Activated CD8-positive, alpha-beta memory T cell treated with anti-CD3 and anti-CD28 coated beads for 24 hours (primary cell): ENCODE measurements at places on chromosomes 7 and 10.

GRCh38 chr10:102935505-102935904 is 17.4 kb downstream of the CNNM2 start:
- no peak for DNase-seq

DNA sequence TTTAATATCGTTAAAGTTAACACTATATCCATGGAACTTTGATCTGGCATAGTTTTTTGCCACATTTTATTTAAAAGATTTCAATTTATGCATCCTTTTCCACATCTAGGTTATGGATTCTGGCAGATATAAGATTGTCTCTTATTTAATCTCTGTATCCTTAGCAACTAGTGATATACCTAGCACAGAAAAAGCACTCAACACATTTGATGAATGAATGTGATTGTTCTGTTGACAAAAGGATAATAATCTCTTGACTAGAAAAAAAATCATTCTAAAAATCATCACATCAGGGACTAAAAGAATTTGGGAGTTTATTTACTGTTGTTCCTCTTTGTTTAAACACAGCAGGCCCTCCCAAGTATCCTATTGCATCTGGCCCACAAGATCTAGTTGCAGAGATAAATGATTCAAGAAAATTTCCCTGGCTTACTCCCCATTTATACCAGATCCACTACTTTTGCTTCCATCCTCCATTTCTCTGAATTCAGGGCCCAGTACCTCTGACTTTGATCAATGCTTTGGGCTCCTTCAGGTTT is 84.0 kb upstream of the C1GALT1 start:
- no peak for DNase-seq

- DNase-seq = no peak
These were observed 3.5 kb downstream of the STK31 start for GRCh38 chr7:23713285-23714149.

- no peak for DNase-seq
These were observed 35.3 kb downstream of the HTR7 start for GRCh38 chr10:90822508-90822907.

DNA sequence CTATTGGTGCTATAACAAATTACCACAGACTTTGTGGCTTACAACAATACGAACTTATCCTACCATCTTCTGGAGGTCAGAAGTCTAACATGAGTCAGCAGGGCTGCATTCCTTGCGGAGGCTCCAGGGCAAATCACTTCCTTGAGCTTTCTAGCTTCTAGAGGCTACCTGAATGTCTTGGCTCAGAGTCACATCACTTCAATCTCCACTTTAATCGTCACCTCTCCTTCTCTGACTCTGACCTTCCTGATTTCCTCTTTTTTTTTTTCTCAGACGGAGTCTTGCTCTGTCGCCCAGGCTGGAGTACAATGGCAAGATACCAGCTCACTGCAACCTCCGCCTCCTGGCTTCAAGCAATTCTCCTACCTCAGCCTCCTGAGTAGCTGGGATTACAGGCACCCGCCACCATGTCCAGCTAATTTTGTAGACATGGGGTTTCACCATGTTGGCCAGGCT is 44.6 kb upstream of the ANAPC16 start:
- DNase-seq = no peak

DNA sequence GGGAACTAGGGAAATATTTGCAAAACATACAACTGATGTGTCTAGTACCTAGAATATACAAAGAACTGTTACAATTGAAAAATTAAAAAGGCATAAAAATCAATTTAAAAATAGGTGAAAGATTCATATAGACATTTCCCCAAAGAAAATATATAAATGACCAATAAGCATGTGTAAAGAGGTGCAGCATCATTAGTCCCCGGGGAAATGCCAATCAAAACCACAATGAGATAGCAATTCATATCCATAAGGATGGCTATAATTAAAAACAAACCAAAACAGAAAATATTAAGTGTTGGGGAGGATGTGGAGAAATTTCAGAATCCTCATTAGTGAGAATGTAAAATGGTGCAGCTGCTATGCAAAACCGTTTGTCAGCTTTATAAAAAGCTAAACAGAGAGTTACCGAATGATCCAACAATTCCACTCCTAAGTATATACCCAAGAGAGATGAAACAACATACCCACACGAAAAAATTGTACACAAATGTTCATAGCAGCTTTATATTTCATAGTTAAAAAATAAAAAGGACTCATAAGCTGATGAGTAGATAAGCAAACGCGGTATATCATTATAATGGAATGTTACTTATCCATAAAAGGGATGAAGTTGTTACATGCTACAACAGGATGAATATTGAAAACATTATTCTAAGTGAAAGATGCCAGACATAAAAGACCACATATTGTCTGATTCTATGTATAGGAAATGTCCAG is 210.1 kb upstream of the INHBA start:
- DNase-seq = no peak

DNA sequence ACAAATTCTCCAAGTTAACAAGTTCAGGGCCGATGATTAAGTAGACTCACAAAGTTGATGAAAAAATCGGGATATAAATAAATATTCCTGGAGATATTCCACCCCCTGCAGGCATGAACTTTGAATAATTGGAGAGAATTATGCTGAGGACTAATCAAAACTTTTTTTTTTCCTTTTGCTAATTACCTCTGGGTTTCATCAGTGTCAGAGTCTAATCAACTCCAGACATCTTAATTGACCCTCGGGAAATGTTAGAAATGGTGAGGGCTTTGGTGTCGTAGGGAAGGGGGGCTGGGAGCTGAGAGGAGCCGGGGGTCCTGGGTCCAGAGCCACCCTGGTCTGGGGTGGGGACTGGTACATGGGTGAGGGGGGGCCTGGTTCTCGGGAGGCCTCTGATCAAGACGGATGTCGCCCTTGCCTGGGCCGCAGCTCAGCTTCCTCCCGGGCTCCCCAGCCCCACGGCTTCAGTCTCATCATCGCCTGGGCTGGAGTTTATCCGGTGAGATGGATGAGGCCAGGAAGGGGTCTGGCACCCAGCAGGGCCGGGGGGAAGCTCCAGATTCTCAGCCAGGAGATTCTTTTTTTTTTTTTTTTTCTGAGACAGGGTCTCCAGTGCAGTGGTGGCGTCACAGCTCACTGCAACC is 30.4 kb upstream of the ELFN1 start:
- DNase-seq = no peak

DNA sequence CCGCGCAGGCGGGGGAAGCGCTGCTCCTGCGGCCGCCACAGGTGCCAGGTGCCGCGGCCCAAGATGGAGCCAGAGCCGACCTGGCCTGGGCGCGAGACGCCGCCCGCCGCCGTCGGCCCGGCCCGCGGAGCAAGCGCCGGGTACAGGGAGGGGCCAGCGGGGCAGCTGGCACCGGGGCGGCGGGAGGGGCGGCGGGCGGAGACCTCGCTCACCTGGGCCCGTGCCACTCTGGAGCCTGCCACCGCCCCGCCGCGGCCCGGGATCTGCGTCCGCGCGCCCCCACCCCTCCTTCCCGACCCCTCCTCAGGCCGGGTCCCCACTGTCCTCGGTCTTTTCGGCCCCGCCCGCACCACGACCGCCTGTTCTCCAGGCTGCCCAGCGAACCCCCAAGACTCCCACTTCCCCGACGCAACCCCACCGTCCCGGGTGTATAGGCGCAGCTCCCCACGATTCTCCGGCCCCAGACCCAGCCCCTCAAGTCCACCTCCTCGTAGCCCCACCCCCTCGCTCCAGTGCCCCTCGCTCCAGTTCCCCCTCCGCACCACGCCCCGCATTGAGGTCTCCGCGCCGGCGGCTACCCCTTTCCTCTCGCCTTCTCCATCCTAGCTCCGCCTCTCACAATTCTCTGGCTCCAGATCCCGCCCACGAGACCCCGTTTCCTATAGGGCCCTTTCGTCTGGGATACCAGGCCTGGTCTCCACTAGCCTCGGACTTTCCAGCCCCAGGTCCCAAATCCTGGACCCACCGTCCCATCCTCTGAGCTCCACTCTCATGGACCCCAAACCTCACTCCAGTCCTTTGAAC is at the start of gene GPRIN2:
Gene GPRIN2, minus strand, starts transcription at position 144 of the 804 bp plus-strand sequence. CDS start 5,922 bp downstream, outside the sequence.
- DNase-seq = no peak

DNA sequence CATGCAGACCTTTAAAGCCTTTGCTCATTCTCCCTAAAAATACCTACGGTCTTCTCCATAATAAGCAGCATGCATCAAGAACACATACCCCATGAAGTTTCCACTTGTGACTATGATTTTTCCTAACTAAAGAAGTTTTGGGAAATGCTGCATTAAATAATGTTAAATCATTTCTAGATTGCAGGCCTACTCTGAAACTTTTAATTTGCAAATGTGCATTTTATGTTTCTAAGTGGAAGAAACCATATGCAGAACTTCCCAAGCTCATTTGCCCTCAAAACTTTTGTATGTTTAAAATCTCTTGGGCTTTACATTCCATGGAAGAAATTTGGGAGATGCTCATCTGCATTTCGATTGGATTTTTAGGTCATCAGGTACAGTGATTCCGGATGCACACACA is 63.6 kb downstream of the ITGB8 start:
- DNase-seq = no peak

DNA sequence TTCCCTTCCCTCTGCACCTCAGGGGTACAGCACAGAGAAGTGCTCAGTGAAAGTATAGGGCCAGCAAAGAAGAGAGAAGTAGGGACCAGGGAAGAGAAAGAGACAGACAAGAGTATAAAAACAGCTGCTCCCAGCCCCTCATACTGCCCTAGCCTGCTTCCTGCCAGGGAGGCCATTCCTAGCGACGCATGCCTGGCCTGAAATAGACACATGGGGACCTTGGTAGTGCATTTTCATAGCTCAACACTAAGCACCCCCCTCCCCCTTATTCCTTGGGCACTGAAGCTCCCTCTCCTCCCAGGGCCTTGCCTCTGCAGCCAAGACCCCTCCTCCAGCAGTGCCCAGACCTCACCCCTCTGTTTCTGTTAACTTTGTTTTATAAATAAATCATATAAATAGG is 64.7 kb downstream of the ZMIZ1 start:
- DNase-seq = no peak

DNA sequence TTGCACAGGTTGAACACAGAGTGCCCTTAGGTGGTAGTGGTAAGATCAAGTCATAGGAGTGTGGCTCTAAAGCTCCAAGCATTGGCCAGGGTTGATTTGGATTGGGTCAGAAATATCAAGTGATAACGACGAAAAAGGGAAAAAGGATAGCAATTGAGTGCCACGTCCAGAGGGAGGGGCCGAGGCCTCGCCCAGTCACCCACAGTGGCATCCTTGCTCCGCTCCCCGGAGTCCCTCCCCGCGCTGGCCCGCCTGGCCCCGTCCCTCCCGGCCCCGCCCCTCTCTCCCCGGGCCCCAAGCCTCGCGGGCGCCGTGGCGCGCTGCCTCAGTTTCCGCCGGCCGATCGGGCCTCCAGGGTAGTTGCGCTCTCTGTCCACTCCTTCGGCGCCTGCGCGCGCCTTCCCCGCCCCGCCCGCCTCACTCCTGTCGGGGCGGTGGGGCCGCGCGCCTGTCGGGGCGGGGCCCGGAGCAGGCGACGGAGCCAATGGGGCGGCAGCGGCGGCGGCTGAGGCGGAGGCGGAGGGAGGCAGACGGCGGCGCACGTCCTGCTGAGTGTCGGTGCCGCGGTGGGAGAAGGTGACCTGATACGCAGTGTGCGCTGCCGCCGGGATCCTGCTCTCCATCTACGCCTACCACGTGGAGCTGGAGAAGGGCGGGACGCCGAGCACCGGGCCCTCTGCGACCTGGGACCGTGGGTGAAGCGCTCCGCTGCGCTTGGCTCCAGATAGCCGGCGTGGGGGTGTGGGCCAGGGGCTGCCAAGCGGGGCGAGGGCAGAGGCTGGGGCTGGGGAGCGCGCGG is 209.1 kb upstream of the ZNF722 start:
- no peak for DNase-seq

- DNase-seq = no peak
These were observed 544.4 kb downstream of the DNAJB6 start for GRCh38 chr7:157881048-157881771.

DNA sequence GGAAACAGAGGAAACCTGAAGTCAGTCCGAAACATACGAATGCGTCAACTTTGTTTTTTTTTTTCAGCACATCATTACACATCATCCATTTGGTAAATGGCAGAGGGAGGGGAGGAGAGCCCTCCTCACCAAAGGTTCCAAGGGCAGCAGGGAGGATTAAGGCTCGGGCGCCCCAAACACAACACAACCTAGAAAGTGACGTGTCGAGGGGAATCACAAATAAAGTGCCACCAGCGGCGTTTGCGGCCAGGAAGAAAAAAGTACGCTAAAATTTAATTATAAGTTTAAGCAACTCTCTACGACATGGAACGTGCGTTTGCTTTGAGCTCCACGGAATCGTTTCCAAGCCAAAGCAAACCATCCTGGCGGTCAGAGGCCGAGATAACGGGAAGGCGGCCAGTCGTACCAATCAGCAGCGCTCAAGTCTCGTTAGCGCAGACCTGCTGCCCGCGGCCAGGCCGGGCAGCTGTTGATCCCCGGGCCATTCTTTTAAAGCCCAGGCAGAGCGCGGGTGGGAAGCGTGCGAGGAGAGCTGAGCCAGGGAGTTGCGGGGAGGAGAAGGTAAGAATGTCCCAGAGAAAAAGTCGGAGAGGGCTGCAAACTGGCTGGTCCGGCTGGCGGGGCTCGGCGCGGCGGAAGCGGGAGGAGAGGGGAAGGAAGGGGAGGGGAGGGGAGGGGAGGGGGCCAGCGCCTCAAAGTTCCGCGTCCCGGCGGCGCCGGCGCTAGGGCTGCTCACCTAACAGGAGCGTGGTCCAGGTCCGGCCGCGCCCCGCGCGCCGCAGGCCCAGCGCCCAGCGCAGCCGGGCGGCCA is 719 bp downstream of the DPY19L1 start:
- peak; percentile 73 for DNase-seq

GRCh38 chr7:152636441-152636840 is 39.5 kb downstream of the XRCC2 start:
- no peak for DNase-seq

DNA sequence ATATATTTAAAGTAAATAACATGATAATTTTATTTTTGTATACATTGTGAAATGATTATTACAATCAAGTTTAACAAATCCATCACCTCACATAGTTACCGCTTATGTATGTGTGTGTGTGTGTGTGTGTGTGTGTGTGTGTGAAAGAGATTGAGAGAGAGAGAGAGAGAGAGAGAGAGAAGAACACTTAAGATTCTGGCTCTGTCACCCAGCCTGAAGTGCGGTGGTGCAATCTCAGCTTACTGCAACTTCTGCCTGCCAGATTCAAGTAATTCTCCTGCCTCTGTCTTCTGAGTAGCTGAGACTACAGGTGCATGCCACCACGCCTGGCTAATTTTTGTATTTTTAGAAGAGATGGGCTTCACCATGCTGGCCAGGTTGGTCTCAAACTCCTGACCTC is 17.8 kb downstream of the LYZL1 start:
- no peak for DNase-seq

DNA sequence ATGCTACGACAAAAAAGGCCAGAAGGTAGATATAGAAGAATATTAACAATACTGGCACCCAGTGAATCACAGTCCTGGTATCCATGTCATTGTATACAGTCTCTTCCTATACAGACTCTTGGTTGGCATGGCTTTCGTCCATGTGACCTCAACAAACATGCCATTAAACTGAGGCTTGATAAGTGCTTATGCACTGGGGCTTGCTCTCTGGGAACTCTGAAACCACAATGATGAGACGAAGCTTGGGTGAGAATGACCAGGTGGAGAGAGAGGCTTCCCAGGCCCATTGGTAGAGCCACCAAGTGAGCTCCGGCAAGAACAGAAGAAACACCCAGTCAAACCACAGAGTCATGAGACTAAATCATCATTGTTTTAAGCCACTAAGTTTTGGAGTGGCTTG is 33.2 kb downstream of the PNPLA8 start:
- DNase-seq = no peak

GRCh38 chr7:73715648-73716317 is 3.7 kb downstream of the STX1A start:
- DNase-seq = no peak

GRCh38 chr7:12570534-12571461 is at the start of gene SCIN:
Gene SCIN, plus strand, starts transcription at chr7:12570720. Its CDS starts 67 bp downstream, at chr7:12570787.
- no peak for DNase-seq
